Sigmoid colon (tissue), 7 donors: ENCODE measurements at places on chromosomes 12 and 14.

- DNase-seq: no peak
Observed at GRCh38 chr14:68748691-68749090, 44.2 kb downstream of the ZFP36L1 start.

- no peak for DNase-seq
Observed at GRCh38 chr12:69922999-69923398, 98.0 kb downstream of the MYRFL start.

DNA sequence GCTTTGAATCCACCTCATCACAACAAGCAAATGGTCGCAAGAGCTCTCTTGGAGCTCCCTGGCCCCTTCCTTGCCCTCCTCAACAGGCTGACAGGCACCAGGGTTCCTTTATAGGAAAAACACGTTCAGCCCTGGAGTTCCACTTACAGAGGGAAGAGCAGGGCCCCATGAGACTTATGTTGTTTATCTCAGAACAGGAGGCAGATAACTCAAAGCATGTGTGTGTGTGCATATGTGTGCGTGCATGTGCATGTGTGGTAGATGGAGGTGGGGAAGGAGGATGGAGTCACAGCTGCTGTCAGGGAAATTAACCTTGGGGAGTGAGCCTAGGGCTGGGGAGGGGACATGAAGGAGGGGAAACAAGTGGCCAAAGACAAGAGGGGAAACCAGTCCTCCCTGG, 138.1 kb downstream of the DPF3 start:
- no peak for DNase-seq

GRCh38 chr14:36988568-36988967, 183.8 kb downstream of the SLC25A21 start:
- no peak for DNase-seq

GRCh38 chr14:84351646-84352045, 1178.3 kb upstream of the FLRT2 start:
- no peak for DNase-seq

GRCh38 chr12:81206429-81206828, 128.6 kb downstream of the ACSS3 start:
- DNase-seq: no peak

DNA sequence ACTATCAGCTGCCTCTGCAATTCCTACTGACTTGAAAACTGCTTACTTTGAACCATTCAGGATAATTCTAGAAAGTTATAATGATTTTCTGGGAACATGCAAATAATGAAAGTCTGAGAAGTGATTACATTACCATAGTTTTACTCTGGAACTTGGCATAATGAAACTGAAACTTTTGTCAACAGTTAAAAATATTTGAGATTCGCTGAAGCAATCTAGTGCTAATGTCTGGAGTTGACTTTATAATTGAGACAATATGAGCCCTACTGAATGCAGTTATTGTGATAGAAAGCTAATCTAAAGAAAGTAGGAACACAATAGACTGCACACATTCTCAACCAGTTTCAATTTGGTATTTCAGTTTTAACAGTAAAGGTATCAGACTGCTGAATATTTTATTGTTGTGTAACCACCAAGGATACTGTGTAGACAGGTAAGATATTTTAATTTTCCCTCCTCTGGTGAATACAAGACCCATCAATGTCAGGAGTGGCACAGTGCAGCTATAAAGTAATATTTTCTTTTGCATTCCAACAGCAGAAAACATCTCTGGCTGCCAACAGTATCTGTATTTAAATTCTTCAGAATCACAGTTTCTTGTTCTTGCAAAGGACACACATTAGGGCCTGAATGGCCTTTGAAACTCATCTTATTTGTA, 483.5 kb downstream of the ATP23 start:
- DNase-seq: no peak

GRCh38 chr12:117402363-117402762, 40.9 kb upstream of the NOS1 start:
- no peak for DNase-seq

DNA sequence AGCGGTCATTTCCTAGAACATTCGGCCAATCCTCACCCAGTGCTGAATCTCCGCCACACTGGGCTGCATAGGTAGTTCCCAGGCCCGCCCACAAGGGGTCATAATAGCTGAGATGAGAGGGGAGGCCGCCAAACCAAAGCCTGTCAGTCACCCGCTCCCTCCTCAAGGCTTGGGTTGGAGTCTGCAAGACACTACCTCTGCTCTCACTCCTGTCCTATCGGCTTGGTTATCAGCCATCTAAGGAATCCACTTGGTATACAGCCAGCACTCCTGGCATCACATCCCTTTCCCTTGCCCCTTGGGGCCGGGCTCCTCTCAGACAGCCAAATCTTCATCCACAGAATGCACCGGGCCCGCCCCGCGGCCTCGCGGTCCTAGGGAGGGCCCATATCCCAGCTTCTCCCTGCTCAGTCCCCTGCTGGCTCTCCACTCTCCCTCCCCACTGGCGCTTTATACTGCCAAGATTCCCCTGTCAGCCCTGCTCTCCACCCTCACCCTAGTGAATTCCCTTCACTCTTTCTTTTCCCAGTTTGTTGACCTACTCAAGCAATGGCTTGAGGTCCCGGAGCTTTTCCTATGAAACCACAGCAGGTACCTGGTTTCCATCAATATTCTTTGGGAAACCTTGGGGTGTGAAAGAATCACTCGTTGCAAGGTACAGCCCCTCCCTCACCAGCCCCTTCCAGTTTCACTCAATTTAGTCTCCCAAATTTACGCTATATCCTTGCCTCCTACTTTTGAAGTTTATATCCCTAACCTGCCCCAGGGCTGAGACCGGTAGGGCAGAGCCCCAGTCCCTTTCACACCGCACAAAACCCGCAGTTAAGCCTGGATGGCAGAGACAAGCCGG, 1.4 kb downstream of the IFFO1 start:
- peak; percentile 89 for DNase-seq

DNA sequence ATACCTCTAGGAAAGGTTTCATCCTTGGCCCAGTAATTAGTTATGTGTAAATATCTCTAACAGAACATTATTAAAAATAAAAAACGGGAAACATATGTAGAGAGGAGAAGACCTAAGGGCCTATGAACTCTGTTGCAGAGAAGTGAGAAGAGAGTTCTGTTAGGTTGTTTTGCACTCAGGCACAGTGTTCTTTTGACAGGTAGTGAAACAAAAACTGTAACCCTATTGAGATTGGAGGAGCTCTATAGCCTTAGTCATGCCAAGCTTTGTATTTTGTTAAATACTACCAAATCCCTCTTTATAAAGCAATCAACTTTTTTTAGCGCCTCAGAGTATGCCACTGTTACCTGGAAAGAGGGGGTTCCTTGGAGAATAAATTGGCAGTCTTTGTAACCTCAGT, 77.6 kb downstream of the CNTN1 start:
- DNase-seq: no peak

DNA sequence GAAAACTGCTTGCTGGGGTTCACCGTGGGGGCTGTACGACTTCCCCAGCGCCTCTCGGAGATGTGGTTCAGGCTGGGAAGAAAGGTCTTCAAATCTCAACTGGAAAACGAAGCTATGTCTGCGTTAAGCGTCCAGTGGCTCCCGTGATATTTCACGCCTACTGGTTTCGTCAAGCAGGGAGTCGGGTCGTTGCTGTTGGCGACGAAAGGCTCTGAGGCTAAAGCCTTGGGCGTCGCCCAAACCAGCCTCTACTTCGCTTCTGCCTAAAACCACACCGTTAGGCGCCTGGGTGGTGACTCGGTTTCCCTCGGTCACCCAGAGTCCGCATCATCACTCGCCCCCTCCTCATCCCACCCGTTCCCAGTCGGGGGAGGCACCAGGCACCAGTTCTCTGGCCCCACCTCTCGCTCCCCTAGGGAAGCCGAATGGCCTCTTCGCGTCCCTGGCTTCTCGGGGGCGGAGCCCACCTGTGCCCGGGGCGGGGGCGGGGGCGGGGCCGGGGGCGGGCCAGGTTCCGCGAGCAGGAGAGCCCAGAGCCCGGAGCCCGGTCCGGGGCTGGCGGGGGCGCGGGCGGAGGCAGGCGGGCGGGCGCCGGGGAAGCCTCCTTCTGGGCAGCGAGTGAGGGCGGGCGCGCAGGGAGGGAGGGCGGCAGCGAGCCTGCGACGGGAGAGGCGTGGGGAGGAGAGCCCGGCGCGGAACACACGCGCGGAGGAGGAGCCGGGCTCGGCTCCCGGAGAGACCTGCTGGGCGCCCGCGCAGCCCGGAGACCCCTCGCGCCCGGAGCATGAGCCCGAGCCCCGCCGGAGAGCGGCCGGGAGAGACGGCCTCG, at the start of gene B4GALNT3:
TSS of gene B4GALNT3 (plus strand) at position 510 of the 829 bp plus-strand sequence. CDS start 438 bp downstream, outside the sequence.
- no peak for DNase-seq

DNA sequence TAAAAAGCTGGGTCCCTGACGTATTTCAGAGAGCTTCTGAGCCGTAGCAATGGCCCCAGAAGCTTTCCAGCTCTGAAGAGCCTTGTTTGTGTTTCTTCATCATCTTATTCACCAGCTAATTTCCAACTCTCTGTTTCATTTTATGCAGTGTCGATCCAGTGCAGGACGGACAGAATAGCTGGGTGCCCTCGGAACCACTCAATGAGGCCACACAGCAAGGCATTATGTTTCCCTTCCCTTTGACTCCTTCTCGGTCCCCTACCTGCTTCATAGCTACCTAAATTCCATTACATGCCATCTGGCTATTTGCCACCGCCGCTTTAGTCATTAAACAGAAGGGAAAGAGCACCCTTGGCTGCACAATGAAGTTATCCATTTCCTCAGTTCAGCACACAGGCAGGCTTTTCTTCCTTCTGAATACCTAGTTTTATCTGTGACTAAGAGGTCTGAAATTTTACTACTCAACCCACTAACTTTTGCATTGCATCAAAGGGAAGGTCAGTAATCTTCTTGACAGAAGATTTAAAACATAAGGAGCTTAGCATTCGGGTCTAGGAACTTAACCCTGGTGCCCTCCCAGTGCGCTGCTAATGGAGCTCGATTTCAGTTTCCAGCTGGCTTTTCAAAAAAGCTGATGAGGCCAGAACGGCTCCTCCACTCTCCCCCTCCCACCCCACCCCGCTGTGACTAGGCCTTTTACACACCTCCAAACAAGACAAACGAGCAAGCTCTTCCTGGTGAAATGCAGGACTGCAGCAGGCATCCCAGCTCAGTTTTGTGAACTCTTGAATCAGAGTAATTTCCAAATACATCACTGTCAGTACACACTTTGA, 176.8 kb downstream of the GXYLT1 start:
- DNase-seq: no peak

- no peak for DNase-seq
Observed at GRCh38 chr14:36829547-36829946, 167.9 kb downstream of the PAX9 start.
